Non-pigmented ciliary epithelial cell (primary cell): ENCODE measurements at places on chromosomes 12 and 14.
A peak's percentile ranks its signal among the peaks of the same experiment; 100 is the strongest.

GRCh38 chr14:37480446-37481290 is 114.4 kb downstream of the FOXA1 start:
- DNase-seq = no peak

- no peak for DNase-seq
Observed at GRCh38 chr12:93671044-93671443, 6.1 kb upstream of the CRADD start.

GRCh38 chr12:66960704-66961690 is 282.1 kb upstream of the GRIP1 start:
- no peak for DNase-seq

- no peak for DNase-seq
Observed at GRCh38 chr12:82474181-82474797, 116.0 kb downstream of the METTL25 start.

DNA sequence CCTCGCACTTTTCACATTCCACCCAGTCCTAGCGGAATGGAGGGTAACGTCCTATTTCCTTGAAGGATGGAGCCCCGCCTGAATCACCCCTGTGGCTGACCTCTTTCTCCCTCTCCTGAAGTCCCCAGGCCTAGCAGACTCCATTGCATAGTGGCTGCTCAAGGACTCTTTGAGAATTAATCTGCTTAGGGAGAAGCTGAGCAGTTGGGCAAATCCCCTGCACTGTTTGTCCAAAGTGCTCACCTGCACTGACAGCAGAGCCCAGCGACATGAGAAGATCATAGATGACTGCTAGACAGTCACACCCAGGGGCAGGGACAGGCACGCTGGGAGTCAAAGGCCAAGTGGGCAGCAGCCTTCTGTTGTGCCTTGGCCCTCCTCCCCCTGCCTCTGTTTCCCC is 37.7 kb upstream of the DICER1 start:
- no peak for DNase-seq

GRCh38 chr12:10153271-10154144 is 18.4 kb downstream of the OLR1 start:
- DNase-seq = no peak

DNA sequence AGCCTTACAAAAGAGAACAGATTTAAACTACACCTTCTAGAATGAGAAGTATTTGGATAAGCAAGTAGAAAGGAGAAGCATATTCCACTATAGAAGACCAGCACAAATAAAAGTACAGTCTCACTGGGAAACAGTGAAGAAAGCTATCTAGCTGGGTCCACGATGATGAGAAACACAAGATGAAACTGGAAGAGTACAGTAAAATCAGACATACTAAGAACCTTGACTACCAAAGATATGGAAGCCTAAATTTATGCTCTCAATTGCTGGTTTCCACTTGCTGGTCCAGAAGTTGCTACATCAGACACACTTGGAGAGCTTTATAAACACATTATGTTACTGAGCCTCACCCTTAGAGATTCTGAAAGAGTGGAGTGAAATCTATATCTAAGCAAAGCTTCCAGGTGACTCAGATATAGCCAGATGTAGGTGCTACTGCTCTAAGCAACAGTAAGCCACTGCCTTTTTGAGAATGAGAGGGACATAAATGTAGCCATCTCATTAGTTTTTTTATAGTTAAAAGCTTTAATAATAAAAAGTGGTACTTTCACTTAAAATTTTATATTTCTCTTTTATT is 96.3 kb upstream of the BBS10 start:
- no peak for DNase-seq

GRCh38 chr12:122022393-122023338 is 982 bp downstream of the BCL7A start:
- DNase-seq = no peak

GRCh38 chr14:61891170-61891569 is 128.9 kb downstream of the SNAPC1 start:
- peak; percentile 3 for DNase-seq

DNA sequence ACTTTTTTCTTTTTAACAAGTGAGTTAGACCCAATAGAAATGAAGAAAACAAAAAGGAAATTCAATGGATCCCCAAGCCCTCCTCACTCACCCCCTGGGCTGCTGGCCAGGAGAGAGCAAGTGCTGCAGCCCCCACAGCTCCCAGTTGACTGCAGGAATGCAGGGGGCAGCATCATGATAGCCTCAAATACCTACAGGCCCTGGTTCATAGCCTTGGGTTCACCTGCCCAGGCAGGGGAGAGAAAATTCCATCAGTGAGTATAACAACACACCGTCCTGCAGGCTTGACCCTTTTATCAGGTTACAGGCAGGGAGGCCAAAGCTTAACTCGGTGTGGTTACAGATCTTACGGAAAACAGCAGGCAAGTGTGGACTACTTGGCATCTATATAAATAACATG is 76.3 kb downstream of the PHLDA1 start:
- no peak for DNase-seq

GRCh38 chr12:86719381-86719780 is 463.2 kb upstream of the MGAT4C start:
- no peak for DNase-seq

- no peak for DNase-seq
Observed at GRCh38 chr12:58435647-58436046, 484.7 kb downstream of the LRIG3 start.

- DNase-seq = no peak
Observed at GRCh38 chr12:123075646-123076171, 75.2 kb downstream of the PITPNM2 start.

- no peak for DNase-seq
Observed at GRCh38 chr12:41205070-41205709, 17.1 kb downstream of the PDZRN4 start.

GRCh38 chr14:72630374-72630773 is 263.5 kb downstream of the DPF3 start:
- DNase-seq = no peak

DNA sequence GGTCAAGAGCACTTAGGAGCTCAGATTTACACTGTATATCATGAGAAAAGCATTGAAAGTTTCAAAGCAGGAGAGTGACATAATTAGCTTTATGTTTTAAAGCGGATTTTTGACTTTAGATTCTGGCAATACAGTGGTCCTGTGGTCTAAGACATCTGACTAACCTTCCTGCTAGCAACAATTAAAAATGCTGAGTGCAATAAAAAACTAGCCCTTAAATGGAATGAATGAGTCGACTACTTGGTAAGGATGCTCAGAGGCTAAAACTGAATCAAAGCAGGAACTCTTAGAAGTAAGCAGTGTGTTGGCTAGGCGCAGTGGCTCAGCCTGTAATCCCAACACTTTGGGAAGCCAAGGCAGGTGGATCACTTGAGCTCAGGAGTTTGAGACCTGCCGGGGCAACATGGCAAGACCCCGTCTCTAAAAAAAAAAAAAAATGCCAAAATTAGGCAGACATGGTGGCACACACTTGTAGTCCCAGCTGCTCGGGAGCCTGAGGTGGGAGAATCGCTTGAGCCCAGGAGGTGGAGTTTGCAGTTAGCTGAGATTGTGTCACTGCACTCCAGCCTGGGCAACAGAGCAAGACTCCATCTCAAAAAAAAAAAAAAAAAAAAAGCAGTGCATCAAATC is 18.9 kb downstream of the BICD1 start:
- DNase-seq = no peak

- no peak for DNase-seq
Observed at GRCh38 chr14:30928462-30928861, 54.1 kb downstream of the COCH start.

DNA sequence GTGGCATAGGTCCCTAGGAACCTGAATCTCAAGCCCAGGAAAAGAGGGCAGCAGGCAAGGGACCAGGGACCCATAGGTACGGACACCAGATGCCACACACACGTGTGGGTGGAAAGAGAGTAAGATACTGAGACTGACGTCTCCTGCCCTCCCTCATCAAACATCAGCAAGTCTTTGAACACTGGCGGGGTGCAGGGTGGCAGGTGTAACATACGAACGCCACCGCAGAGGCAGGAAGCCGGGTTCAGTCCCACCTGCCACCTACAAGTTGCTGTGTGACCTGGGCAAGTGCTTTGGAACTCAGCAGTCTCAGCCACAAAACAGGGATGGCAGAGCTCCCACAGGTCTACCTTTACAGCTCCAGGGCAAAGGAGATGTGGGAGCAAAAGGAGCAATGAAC is 11.1 kb downstream of the ACTN1 start:
- no peak for DNase-seq

DNA sequence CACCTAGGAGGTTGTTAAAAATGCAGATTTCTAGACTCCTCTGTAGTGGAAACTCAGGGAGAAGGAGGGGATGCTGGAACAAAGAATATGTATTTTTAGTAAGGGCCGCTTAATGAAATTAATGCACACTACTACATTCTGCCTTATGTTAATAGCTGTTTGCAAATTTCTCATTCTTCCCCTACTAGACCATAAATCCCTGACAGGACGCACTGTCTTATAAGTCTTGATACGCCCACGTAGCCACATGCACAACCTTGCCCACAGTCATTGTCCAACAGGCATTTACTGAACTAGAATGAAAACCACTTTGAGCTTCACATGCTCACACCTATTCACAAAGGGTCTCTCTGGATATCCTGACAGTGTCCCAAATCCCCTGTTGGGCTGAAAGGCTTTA is 10.5 kb downstream of the KRT2 start:
- no peak for DNase-seq

- peak; percentile 5 for DNase-seq
Observed at GRCh38 chr12:24661657-24662096, 287.2 kb downstream of the BCAT1 start.
